ENCODE measurements at places on chromosomes 12 and 14.

- DNase-seq: peak; percentile 28
Measured at GRCh38 chr12:88420457-88420856, 159.8 kb downstream of the KITLG start.

DNA sequence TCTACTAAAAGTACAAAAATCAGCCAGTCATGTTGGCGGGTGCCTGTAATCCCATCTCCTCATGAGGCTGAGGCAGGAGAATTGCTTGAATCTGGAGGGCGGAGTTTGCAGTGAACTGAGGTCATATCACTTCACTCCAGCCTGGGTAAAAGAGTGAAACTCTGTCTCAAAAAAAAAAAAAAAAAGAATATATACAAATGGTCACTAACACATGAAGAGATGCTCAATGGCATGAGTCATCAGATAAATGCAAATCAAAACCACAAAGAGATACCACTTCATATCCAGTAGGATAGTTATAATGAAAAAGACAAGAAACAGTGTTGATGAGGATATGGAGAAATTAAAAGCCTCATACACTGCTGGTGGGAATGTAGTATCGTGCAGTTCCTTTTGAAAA is 33.6 kb upstream of the METAP2 start:
- no peak for DNase-seq

DNA sequence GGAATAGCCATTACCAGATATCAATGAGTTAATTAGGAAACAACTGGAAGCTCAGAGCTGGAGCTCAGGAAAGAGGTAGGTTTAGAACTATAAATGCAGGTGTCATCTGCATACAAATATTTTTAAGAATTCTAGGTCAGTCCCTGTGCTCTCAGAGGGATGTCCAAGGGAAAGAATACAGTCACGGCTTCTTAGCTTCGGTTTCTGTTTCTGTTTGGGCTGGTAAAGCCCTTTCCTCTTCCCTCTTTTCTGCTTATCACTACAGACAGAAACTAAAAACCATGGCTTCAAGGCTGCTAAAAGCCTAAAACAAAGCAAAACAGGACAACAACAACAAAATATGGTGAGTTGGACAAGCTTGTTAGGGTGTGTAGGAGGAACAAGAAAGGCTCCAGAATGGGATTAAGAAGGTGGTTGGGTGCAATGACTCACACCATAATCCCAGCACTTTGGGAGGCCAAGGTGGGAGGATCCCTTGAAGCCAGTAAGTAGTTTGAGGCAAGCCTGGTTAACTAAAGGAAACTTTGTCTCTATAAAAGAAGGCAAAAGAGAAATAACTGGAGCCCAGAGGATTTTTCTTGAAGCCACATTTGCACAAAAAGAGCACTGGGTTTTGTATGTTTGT is 113.0 kb downstream of the SEC23A start:
- peak; percentile 6 for DNase-seq

DNA sequence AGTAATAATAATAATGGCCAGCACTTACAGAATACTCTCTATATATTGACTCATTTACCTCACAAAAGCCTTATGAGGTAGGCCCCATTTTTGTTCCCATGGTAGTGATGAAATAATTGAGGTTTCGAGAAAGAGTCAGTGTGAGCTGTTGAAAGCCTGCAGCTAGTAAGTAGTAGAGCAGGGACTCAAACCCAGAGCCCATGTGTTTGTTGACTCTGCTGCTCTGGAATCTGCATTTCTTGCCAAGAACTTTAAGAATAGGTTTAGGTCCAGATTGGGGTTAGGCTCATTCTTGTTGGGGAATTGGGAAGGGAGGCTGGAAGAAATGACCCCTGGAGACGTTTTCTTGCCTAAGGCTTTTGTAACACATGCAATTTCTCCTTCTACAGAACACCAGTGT is 27.9 kb downstream of the DYRK4 start:
- no peak for DNase-seq

DNA sequence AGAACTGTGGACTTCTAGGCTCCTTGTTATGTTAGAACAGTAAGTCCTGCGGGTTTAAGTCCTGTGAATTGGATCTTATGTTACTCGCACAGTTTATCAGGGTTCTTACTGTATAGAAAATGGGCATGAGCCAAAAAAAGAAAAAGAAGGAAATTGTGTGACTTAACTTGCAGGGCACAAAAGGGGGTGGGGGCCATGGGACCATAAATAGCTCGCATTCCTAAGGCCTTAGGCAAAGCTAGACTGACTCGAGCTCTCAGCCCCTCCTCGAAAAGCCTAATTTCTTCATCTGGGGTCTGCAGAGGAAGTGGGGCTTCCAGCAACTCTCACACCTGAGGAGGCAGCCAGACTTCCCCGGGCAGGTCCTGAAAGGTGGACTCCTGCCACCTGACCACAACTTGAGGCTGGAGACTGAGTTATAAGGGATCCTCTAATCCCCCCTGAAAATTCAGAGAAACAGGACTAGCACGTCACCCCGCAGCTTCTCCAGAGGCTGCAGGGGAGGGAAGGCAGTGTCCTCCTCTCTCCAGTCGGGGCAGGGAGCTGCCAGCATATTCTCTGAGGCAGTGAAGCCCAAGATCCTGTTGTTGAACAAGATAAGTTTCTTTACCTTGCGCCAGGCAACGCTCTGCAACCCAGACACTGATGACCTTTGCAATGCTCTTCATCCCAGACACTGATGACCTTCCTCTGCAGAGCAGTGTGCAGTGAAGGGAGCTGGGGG is 280.5 kb downstream of the PCNX1 start:
- no peak for DNase-seq

GRCh38 chr12:103903993-103904392 is 26.2 kb upstream of the HSP90B1 start:
- no peak for DNase-seq
